NCI-H1436 treated with DMSO at 0.1 percent for 48 hours (cell line): ENCODE measurements at places on chromosomes 2 and 18.

GRCh38 chr2:50438259-50438658 lies 593.7 kb downstream of the NRXN1 start:
- no peak for DNase-seq

- no peak for DNase-seq
Observed at GRCh38 chr2:113200236-113200635, 26.5 kb downstream of the PSD4 start.

GRCh38 chr2:892401-892800 lies 58.2 kb upstream of the SNTG2 start:
- no peak for DNase-seq

DNA sequence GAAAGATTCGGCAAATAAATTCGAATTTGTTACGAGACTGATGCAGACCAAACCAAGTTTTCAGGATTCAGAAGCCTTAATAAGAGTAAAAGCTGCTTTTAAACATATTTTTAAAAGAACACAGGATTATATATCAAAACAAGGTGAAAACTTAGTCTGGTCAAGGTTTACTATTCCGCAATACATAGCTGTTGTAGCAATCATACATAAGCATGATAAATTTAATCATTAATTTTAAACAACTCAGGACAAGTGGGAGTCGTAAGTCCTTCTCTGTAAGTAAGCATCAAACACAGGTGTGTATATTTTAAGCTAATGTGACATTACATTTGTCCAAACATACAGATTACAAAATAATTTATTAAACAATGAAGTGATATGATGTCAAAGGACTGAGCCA lies 57.7 kb downstream of the PUM2 start:
- DNase-seq: no peak

DNA sequence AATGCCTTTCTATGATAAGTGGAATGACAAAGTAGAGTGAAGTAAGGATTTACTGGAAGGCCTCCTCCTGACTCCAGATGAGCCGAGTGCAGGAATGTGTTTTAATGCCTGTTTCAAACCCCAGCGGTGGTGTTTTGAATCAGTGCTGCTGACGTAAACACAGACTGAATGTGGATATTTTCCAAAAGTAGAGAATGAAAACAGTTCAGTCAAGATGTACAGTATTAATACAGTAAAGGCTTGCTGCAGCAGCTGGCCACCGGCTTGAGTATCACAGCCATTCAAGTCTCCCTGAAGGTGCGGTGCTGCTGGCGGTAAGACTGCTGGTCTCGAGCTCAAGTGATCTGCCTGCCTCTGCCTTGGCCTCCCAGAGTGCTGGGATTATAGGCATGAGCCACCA lies 46.7 kb downstream of the ARHGAP28 start:
- no peak for DNase-seq

DNA sequence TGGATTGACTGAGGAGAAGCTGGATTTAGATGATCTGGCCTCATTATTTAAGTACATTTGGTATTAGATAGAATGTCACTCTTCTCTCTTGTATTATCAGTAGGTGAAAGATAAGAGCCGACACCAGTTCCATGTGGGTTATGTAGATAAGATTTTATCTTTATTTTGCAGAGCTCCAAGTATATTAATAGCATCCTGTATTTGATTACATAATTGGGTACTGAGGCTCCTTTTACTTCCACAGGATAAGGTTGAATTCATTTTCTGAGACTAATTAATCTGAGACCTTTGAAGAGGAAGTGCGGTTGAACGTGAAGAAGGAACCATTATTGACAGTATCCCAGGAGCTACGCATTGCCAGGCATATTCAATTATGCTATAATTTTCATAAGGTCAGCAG lies 32.8 kb upstream of the CD226 start:
- DNase-seq: no peak

DNA sequence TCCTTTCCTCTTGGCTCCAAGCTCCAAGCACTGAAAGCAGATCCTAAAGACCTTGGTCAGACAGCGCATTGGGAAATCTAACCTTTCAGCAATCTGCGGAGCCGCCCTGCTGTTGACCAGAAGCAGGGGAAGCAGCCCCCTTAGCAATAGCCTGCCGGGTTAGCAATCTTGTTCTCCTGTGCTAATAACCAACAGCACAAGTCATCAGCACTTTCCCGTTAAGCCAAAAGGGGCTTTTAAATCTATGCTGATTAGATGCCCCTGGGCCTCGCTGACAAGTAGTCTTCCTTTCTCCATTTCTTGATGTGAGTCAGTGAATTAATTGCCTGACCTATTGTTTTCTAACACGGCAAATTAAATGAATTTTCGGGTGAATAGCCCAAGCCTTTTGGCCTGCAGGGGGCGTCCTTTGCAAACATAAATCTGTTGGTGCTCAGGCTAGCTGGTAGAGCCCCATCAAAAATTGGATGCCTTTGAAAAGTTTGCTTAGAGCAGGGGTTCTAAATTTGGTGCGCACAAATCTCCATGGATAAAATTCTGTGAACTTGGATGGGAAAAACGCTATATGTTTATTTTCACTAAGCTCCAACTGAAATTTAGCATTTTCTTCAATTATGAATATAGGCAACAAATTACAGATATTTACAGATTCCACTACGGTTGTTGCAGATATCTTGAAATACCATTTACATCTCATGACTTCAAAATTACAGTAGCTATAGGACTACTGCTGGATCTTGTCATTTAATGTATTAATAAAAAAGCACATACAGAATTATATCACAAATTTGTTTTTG lies 24.6 kb downstream of the MAIP1 start:
- DNase-seq: no peak

- DNase-seq: peak; percentile 43
Observed at GRCh38 chr2:36889795-36890194, 76.5 kb downstream of the STRN start.

DNA sequence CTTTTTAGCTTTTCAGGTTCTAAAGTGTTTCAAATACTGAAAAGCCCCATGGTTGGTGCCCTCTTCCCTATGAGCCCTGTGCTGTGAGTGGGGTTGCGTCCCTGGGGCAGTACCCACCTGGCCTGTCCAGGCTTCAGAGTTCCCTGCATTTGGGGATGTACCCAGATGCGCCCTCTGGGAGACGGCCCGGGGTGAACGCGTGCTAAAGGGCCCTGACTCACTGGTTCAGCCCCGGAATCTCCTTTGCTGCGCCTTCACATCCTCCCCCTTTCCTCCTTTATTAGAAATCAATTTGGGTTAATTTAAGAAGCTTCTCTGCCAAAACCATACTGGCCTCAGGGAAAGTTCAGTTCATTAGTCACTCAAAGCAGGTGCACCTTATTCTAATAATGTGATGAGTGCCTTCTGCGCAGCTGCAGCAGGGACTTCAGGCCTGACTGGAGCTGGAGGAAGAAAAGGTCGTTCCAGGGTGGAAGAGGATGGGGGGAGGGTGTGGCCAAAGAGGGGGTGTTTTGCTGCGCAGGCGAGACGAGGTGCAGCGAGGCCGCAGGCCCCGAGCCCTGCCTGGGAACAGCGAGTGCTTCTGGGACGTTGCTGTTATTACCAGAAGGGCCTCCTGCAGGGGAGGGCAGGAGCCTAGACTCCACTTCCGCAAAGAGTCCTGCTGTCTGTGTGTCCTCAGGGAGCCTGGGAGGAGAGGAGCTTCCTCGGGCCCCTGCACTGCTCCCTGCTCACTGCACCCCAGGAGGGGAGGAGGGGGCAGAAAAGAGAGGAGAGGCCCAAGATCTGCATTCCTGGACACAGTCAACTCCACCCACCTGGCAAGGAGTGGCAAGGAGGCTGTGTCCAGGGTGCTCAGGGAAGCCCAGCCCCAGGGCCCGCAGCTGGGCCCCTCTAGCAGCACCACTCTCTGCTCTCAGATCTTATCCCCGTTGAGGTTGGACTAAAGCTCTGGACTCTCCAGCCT lies 223.2 kb upstream of the PXDN start:
- no peak for DNase-seq

DNA sequence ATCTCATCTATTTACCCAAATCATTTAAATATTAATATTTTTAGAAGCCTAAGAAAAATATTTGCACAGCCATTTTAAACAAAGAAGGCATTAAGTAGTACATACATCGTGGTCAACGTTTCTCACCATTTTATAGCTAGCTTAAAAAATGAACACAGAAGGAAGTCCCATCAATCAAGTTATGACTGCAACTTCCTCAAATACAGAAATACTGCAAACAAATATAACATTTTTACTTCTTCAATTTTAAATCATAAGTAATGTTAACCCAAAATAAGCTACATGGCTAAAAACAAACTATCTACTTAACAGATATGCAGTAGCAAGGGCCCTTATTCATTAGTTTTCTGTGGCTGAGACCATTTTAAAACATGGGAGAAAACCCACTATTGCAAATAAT lies 30.6 kb downstream of the ITSN2 start:
- no peak for DNase-seq

- DNase-seq: no peak
Observed at GRCh38 chr2:19158896-19159295, 199.5 kb downstream of the OSR1 start.

- DNase-seq: no peak
Observed at GRCh38 chr2:222303828-222304736, 5.3 kb upstream of the PAX3 start.

DNA sequence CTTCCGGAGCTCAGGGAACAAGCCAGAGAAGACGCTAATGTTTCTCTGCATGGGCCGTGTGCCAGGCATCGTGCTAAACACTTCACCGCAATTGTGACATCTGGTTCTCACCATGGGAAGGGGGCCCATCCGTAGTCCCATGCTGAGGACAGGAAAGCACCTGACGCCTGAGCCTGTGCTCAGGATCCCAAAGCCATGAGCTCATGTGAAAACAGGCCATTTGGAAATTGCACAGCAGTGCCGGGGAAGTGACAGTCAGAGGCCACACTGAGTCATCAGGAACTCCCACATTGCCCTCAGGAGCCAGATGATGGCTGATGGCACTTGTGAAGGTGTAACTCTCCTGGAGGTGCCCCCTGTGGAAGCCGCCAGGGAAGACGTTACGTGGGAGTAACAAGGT lies 141.0 kb downstream of the INHBB start:
- DNase-seq: no peak
